ENCODE measurements at places on chromosomes 6 and 20. TPM values are rescaled to one million over a fixed set of nuclear protein-coding genes. Genes with fewer than 3 reads are reported as not detected.

- no peak overlapping the region for H3K27ac ChIP-seq
- no peaks in the 10 kb centered on the region for H3K36me3 ChIP-seq
- H3K4me1 ChIP-seq, result no peaks in the 10 kb centered on the region
- H3K27me3 ChIP-seq, result no peaks in the 10 kb centered on the region
Observed at GRCh38 chr20:10304471-10305046, 85.9 kb downstream of the SNAP25 start.

DNA sequence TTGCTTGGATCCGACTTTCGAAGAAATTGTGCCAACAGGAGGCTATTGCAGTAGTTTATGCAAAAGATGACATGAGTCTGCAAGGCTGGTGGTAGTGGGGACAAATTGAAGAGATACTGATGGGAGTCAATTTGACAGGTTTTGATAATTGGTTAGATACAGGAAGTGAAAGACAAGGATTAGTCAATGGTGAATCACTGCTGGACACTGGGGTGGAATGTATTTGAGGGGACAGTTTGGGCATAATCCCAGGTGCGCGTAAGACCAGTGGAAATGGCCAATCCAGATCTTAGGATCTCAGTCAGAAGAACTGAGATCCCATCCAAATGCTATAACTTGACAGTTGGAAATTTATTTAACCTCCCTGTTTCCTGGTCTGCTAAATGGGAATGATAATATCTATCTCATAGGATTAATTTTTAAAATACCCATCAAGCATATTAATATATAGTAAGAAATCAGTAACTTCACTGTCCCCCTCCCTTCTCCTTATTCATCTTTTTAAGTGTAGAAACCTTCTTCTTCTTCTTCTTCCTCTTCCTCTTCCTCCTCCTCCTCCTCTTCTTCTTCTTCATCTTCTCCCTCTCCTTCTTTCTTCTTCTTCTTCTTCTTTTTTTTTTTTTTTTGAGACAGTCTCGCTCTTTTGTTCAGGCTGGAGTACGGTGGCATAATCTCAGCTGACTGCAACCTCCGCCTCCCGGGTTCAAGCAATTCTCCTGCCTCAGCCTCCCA is 30.9 kb upstream of the ERVFRD-1 start:
- H3K4me1 ChIP-seq, result peaks cover 28% of the 10 kb centered on the region
- no peak for DNase-seq
- H3K27me3 ChIP-seq, result no peaks in the 10 kb centered on the region
- H3K4me3 ChIP-seq, result no peak overlapping the region
- H3K27ac ChIP-seq, result no peak overlapping the region
- H3K36me3 ChIP-seq, result no peaks in the 10 kb centered on the region

DNA sequence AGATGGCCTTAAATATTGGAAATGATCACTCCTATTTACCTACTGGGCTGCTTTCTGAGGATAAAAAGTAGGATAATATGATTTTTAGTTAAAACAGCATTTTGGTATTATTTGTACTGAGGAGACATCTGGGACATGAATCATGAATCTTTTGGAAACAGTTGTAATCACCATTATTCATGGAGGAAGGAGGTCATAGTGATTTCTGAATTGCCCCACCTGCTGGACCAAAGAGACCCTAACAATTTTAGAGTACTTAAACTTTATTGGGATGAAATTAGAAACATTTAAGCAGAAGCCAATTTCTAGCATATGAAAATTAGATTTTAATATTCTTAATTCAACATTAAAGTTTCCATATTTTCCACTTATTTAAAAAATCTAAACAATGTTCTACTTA is 108.4 kb upstream of the SIM1 start:
- no peak overlapping the region for H3K4me3 ChIP-seq
- peak; percentile 16 for DNase-seq
- H3K4me1 ChIP-seq, result no peaks in the 10 kb centered on the region
- H3K27ac ChIP-seq, result no peak overlapping the region

DNA sequence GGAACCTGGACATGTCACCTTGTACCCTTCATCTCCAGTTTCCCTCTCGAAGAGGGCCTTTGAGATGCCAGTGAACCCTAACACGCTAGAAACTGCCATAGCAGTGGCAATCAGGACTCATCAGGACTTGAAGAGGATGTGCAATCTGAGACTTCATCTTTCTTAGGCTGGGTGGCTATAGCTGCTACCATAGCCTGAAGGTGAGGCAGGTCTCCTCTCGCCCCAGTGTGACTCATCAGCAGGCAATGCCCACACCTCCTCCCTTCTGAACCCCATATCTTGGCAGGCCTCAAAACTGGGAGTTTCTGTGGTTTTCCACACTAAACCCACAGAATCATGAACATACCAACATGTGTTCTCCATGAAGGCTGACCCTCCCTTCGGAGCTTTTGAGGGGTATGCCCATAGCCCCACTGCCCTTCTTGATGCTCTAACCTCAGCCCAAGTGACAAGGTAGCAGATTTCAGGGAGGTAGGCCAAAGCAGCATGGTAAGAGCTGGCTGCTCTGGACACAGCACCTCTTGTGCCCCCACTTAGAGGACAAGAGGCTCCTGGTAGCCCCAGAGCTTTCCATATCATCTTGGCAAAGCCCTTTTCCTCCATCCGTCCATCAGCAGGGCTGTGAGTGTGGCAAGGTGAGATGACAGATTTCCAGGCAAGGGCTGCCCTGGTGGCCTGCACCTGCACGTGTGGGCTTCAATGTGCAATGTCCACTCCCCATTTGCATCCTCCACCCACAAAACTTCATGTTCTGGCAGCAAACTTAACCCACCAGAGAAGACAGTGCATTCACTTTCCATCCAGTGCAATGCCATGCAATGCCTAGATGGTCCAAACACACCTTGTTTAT is 2.6 kb downstream of the BLCAP start:
- H3K27ac ChIP-seq, result peak overlapping the region; percentile 36
- no peaks in the 10 kb centered on the region for H3K27me3 ChIP-seq
- no peaks in the 10 kb centered on the region for H3K36me3 ChIP-seq
- H3K4me3 ChIP-seq, result no peak overlapping the region

DNA sequence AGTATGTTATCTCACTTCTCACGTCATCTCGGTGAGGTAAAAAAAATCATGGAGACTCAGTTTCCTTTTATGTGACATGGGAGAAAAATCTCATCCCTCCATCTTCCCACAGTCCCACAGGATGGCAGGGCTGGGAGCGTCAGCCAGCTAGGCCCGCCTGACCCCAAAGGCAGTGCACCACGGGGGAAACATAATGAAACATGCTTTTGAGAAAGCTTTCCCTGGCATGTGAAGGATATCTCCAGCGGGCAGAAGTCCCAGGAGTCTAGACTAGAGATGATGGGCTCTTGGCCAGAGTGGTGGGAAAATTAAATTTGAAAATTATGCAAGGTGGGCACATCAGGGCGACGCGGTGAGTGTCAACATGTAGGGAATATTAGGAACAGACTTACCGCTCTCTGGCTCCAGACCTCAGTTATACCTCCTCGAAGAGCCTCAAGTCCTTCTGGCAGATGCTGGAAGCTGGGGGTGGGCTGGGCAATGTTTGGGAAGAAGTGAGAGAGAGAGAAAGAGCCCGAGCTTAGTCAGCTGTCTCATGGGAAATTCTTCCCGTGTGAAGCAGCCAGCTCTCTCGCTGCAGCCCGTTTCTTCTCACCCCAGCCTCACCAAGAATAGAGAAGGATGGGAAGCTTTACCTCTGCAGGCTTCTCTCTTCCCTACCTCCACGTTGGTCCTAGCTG is 52.3 kb downstream of the MOCS1 start:
- H3K36me3 ChIP-seq, result no peaks in the 10 kb centered on the region
- H3K4me1 ChIP-seq, result no peaks in the 10 kb centered on the region
- H3K4me3 ChIP-seq, result no peak overlapping the region
- peaks cover 6% of the 10 kb centered on the region for H3K27me3 ChIP-seq
- H3K27ac ChIP-seq, result no peak overlapping the region
- no peak for DNase-seq

GRCh38 chr6:21437581-21437980 is 156.0 kb upstream of the SOX4 start:
- peaks cover 5% of the 10 kb centered on the region for H3K4me1 ChIP-seq
- no peaks in the 10 kb centered on the region for H3K27me3 ChIP-seq
- no peak for DNase-seq
- H3K36me3 ChIP-seq, result no peaks in the 10 kb centered on the region

DNA sequence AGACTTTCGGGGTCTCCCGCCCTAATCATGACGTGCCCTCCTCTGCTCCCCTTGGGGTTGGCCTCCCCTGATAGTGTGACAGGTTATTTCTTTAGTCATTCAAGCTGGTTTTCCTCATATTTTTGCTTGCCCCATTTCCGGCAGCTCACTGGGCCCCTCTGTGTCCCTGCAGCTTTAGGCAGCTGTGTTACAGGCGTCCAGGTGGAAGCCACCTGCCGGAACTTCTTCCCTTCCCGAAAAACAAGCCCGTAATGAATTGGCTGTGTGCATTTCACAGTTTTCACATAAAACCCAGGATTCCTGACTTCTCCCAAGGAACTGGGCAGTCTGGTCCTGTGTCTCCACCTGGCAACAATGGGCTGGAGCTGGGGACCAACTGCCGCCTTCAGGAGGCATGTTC is 52.6 kb downstream of the EDN3 start:
- H3K27ac ChIP-seq, result no peak overlapping the region
- no peaks in the 10 kb centered on the region for H3K36me3 ChIP-seq
- no peaks in the 10 kb centered on the region for H3K4me1 ChIP-seq
- DNase-seq, result no peak
- no peak overlapping the region for H3K4me3 ChIP-seq

- no peak for DNase-seq
- H3K27ac ChIP-seq, result no peak overlapping the region
- H3K4me3 ChIP-seq, result no peak overlapping the region
- no peaks in the 10 kb centered on the region for H3K36me3 ChIP-seq
- no peaks in the 10 kb centered on the region for H3K27me3 ChIP-seq
- no peaks in the 10 kb centered on the region for H3K4me1 ChIP-seq
Observed at GRCh38 chr6:106448000-106448426, 87.5 kb downstream of the CRYBG1 start.

DNA sequence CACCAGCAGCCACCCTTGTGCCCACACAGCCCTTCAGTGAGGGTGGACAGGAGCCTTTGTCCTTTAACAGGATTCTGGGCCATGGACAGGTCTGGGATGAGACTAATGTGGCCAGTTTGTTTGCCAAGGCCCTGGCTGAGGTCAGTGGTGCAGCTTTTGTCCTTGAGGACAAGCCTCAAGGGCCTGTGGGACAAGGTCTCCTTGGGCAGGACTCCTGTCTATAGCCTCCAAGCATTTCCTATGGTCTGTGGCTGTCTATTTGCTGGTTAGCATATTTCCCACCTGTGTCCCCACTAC is 44.1 kb downstream of the SUN5 start:
- no peak overlapping the region for H3K27ac ChIP-seq
- H3K4me1 ChIP-seq, result no peaks in the 10 kb centered on the region
- H3K27me3 ChIP-seq, result no peaks in the 10 kb centered on the region
- H3K4me3 ChIP-seq, result no peak overlapping the region

UBE2V1 gene
- total RNA-seq, result 114 TPM

- DNase-seq, result no peak
- peak overlapping the region; percentile 87 for H3K27ac ChIP-seq
- H3K27me3 ChIP-seq, result no peaks in the 10 kb centered on the region
Observed at GRCh38 chr20:3820901-3821727, 767 bp downstream of the AP5S1 start.

DNA sequence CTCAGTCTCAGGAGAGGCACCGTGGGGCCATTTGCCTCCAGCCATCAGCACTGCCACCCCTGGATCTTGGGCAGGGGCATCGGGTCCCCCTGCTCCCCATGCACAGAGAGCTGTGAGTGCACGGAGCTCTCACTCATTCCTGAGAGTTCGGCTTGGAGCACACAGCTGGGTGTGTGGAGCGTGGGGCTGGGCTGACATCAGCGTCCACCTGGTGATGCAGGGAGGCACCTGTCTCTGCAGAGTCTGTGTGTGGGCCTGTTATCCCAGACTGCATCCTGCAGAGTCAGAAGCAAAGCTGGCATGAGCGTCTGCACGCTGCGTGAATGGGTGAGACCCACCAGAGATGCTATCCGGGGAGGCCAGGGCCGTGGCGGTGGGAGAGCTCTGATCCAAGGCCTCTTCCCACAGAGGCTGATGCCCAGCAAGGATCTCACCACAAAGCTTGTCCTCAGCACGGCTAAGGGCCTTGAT is 248.8 kb upstream of the AFDN start:
- no peaks in the 10 kb centered on the region for H3K4me1 ChIP-seq
- no peak overlapping the region for H3K27ac ChIP-seq
- H3K27me3 ChIP-seq, result no peaks in the 10 kb centered on the region
- no peak for DNase-seq
- no peak overlapping the region for H3K4me3 ChIP-seq
- H3K36me3 ChIP-seq, result no peaks in the 10 kb centered on the region

GRCh38 chr6:31267651-31268368 is 4.1 kb downstream of the HLA-C start:
- no peak for DNase-seq
- H3K4me1 ChIP-seq, result peaks cover 14% of the 10 kb centered on the region
- H3K36me3 ChIP-seq, result peaks cover 20% of the 10 kb centered on the region
- no peak overlapping the region for H3K27ac ChIP-seq

GRCh38 chr20:35954907-35955251 is 577 bp upstream of the SCAND1 start:
- peaks cover 6% of the 10 kb centered on the region for H3K4me1 ChIP-seq
- DNase-seq, result no peak
- H3K4me3 ChIP-seq, result peak overlapping the region; percentile 96
- H3K27ac ChIP-seq, result peak overlapping the region; percentile 99
- H3K36me3 ChIP-seq, result no peaks in the 10 kb centered on the region
- no peaks in the 10 kb centered on the region for H3K27me3 ChIP-seq

PTCRA gene
- not detected for total RNA-seq

Measured in HCT116 (cell line).